Effector CD4-positive, alpha-beta T cell (primary cell): ENCODE measurements at places on chromosomes 4 and X.

DNA sequence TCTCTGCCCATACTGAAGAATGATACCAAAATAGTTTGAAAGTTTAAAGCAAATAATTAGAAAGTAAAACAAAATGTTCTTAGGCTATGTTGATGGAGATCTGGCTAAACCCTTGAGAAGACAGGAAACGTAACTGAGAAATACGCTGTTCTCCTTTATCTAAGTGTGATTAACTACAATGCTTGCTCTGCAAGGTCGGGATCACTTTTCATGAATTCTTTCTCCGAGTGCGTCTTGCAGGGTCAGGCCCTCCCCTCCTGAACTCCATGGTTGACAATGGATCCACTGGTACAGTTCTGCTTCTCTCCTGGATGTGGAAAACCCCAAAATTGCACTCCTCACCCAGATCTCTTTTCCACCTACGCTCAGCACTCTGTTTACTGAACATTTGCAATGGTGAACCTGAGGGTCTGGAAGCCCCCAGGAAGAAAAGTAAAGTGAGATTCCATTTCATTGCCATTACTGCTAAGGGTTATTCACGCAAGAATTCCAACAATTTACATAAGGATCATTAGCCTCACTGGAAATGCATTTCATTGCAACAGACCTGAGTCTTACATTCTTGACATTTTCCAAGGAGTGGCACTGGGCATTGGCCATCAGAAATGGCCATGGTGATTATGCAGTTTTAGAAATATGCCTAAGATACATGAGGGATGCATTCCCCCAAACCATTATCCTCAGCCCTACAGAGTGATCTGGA lies 24.6 kb upstream of the WWC2 start:
- no peak for DNase-seq

- DNase-seq: no peak
These were observed 57.8 kb downstream of the SPATA4 start for GRCh38 chr4:176137631-176138030.

DNA sequence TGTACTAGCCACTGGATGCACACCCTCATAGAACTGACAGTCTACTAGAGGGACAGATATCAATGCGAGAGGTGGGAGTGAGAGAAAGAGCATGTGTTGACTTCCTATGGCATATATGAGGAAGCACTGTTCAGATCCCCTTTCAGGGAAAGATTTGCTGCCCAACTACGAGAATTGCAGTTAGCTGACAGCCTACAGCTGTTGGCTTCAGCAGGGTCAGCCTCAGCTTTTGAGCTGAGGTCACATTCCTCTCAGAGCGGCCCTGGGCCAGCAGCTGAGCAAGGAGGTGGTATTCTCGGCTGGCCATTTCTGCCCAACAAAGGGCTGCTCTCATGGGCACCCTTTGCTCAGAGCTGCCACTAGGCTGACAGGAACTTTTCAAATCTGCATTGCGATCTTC lies 580.2 kb downstream of the MID1IP1 start:
- DNase-seq: no peak

GRCh38 chr4:156521631-156522030 lies 450.0 kb downstream of the PDGFC start:
- no peak for DNase-seq

- DNase-seq: no peak
These were observed 5.6 kb upstream of the ABLIM2 start for GRCh38 chr4:8164194-8164565.

GRCh38 chr4:156442912-156443311 lies 489.2 kb upstream of the CTSO start:
- no peak for DNase-seq

GRCh38 chr4:119082661-119083060 lies 53.0 kb upstream of the MYOZ2 start:
- no peak for DNase-seq

- no peak for DNase-seq
These were observed 281.0 kb downstream of the LDB2 start for GRCh38 chr4:16617435-16617834.

GRCh38 chr4:157291071-157291470 lies 70.5 kb downstream of the GRIA2 start:
- no peak for DNase-seq

DNA sequence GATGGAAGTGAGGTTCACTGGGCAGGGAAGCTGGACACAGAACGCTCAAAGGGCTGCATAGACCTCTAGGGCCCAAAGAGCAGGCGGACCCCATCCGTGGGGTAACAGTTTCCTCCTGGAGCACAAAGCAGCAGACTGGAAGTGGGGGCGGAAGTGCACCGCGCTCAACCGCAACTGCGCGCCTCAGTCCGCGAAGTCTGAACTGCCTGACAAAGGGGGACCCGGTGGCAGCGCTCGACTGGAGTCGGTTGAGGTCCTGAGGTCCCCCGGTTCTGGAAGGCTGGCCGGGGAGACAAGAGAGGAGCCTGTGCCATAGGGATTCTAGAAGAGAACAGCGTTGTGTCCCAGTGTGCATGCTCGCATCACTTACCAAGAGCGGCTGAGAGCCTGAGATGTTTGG lies 58.5 kb downstream of the ALPK1 start:
- no peak for DNase-seq

- DNase-seq: no peak
These were observed 48.6 kb upstream of the AP1S2 start for GRCh38 chrX:15903186-15903681.

DNA sequence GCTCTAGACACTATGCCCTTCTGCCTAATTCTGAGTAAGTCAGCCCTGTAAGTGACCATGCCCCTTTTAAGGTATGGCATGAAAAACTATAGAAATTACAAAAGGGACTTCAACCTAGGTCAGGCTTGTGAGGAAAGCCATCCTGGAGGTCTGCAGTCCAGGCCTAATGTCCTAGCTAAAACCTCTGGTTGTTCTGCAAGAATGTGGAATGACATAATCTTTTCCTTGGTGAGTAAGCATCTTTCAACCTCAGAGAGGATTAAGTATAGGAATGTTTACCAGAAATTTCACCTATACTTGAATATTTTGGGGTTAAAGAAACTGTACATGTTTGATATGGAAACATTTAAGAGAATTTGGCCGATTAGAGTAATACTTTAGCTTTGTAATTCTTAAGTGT lies 23.8 kb upstream of the HPSE start:
- no peak for DNase-seq

GRCh38 chr4:79294064-79294463 lies 31.8 kb downstream of the NAA11 start:
- no peak for DNase-seq

- DNase-seq: no peak
These were observed 506.1 kb downstream of the RPA4 start for GRCh38 chrX:97389761-97390192.

- no peak for DNase-seq
These were observed 240.3 kb upstream of the SFRP2 start for GRCh38 chr4:154029171-154029570.

GRCh38 chr4:82787342-82787741 lies 11.3 kb downstream of the SCD5 start:
- DNase-seq: no peak

GRCh38 chr4:123278755-123279154 lies 117.8 kb upstream of the SPRY1 start:
- DNase-seq: no peak

GRCh38 chrX:133373386-133374079 lies 41.8 kb downstream of the GPC4 start:
- no peak for DNase-seq

DNA sequence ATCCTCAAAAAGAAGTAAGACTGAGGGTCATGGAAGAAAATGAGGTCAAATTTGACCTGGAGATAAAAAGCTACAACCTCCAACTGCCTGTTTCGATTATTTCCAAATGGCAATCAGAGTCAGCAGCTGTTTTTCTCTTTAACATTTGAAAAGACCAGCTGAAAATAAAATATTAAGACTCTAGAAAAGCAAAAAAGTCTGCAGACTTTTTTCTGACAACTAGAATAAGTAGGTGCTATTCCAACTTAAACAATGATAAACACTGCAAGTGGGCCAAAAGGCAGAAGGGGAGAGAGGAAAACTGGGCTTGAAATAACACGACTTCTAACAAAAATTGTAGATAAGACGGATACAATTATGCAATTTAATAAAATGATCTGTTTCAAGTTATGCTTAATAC lies 110.4 kb downstream of the LRBA start:
- no peak for DNase-seq

- no peak for DNase-seq
These were observed 22.5 kb downstream of the PTTG2 start for GRCh38 chr4:37982736-37983135.

DNA sequence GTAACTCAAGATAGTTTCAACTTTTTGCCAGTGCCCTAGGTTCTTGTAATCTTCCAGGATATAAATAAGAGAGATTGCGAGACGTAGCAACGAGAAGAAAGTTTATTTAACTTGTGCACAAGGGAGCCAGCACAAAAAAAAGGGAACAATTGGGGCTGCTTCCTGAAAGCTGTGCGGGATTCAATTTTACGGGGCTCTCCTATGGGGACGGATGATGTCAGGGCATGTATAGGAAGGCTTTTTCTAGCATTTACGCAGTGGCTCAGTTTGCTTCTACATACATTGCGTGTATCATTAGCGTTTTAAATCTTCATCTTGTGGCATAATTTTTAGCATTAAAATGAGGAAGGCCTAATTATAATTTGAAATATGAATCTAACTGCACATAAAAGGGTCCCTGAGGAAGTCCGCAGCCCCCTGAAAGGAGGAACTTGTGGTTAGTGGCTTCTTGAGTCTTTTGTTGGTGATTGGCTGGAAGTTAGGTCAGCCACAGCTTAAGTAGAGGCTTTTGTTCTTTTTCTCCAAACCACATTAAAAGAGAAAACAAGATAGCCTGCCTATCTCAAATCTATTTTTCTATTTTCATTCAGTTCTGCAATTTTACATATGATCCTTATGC lies 668.2 kb upstream of the NDST4 start:
- DNase-seq: no peak

DNA sequence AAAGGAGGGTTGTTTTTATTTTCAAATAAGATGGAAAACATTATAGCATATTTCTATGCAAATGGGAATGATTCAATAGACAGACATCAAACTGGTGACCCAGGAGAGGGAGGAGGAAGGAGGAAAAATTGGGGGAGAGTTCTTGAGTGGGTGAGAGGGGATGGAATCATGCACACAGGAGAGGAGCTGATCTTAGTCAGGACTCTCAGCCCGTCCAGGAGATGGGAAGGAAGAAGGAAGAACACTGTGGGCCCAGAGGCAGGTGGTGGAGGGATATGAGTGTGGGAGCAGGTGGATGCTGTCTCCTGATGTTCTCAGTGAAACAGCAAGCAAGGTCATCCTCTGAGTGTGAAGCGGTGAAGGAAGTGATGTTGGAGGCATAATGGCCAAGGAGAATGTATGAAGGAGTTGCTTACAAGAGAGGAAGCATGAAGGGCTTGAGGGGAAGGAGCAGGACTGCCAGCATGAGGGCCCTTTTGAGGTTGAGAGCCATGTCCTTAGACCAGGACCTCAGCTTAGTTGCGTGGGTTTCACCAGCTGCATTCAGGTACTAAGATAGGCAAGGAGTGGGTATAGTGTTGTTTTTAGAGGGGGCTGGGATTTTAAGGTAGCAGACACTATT lies 161.7 kb upstream of the NAP1L5 start:
- DNase-seq: no peak

DNA sequence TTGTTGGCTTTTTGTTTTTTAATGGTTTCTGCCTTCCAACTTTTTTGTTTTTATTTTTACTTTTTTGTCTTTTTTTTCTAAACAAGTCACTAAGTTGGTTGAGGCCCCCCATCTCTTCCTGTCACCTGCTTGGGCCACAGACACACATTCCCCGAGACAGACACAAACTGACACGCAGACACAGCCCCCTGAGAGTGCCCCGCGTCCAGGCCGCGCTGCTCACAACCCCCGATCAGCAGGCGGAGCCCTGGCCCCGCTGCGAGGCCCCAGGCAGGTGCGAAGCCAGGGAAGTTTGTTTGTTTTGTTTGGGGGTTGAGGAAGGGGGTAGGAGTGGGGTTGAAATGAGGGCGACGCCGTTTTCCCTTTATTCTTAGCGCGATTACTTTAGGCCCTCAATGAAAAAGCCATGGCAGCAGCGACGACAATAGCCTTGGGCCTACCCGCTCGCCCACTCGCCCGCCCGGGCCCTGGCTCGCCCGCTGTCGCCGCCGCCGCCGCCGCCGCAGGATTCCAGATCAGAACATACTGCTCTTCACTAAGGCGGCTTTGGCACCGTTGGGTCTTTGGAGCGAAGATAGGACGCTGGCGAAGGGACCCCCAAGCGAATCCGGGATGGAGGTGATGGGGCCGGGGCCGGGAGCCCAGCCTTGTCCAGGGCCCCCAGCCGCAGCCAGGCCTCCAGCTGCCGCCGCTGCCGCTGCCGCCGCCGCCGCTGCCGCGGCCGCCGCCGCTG lies 3.1 kb downstream of the PHOX2B start:
- DNase-seq: no peak

GRCh38 chr4:173398220-173398619 lies 696 bp downstream of the SCRG1 start:
- DNase-seq: no peak

GRCh38 chr4:120704538-120704937 lies 218.0 kb downstream of the PRDM5 start:
- no peak for DNase-seq

GRCh38 chr4:24880186-24880585 lies 32.7 kb downstream of the CCDC149 start:
- DNase-seq: no peak

DNA sequence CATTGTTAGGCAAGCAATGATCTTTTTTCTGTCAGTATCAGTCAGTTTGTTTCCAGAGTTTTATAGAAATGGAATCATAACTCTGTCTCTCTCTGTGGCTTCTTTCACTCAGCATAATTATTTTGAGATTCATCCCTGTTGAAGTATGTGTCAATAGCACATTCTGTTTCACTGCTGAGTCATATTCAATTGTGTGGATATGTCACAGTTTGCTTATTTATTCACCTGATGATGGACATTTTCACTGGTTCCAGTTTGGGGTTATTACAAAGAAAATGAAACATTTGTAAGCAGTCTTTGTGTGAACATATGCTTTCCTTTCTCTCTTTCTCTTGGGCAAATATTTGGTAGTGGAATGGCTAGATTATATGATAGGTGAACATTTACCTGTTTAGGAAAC lies 10.2 kb upstream of the ZNF718 start:
- DNase-seq: no peak

- DNase-seq: no peak
These were observed 175.8 kb downstream of the PPP1R2C start for GRCh38 chrX:42602136-42602535.

GRCh38 chrX:104281564-104281963 lies 26.8 kb upstream of the ESX1 start:
- no peak for DNase-seq

DNA sequence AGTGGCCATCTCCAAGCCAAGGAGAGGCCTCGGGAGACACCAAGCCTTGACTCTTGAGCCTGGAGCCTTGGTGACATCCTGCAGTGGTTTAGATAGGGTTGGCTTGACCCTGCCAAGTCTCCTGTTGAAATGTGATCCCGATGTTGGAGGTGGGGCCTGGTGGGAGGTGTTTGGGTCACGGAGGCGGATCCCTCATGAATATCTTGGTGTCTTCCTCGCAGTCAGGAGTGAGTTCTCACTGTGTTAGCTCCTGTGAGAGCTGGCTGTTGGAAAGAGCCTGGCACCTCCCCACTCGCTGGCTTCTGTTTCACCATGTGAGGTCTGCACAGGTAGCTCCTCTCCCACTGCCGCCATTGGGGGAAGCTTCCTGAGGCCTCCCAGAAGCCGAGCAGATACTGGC lies 38.8 kb downstream of the ADRA2C start:
- no peak for DNase-seq

- no peak for DNase-seq
These were observed 821 bp upstream of the NALF2 start for GRCh38 chrX:69503228-69503781.
